Urothelium cell line (cell line): ENCODE measurements at places on chromosomes 2 and 18.

DNA sequence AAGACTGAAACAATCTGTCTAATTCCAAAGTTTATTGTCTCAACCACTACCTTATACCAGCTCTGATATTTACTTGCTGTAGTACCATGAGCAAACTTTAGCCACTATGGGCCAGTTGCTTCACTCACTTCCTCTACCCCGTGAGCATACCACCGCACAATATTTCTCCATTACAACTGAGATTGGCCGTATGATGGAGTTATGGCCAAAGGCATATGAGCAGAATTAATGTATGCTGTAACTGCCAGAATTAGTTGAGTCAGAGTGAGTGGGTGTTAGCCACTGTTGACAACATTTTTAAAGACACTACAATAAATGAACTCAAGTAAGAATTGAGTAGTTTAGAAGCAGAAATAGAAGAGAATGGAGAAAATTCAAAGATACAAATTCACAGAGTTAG lies 69.7 kb downstream of the LRATD1 start:
- no peak for DNase-seq

DNA sequence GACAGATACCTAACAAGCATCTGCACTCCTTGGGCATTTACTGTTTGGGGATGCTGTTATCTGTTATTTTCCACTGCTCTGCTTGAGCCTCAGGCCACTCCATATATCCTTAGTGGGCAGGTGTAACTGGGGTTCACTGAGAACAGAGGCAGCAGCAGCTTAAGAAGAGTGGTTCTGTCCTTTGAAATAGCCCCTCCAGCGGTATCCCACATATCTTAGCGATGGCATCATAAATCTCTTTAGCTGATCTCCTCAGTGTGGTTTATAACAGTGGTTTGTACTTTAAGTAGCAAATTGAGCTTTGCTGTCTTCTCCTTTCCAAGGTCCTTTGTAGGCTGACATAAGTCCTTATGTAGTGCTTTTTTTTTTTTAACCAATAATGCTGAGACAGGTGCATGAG lies 79.7 kb upstream of the RPRM start:
- DNase-seq: no peak

DNA sequence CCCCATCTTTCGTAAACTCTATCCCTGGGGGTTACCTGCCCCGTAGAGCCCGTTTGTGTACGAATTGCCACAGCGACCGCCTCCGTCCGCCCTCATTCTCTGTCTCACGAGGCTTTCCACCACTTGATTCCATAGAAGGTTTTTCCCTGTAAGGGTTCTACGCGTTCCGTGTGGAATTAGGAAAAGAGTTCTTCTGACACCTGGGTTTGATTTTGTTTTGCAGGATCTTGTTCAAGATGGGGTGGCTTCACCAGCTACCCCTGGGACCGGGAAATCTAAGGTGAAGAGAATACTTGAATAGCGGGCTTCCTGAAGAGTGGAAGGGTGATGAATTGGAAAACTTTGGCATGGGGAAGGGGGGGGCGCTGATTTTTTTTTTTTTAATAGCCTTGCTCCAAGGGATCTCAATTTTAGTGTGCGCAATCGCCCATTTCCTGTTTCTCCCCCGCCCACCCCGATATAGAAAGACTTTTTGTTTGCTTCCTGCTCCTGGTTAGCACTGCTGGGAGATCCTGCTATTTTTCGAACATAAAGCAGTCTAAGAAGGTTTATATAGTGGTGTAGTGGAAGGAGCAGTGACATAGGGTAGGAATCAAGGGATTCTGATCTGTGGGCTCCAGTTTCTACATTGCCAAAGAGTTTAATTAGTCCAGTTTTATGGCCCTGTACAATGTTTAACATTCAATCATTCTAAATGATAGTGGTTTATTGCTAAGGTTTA lies 564 bp downstream of the GCC2 start:
- peak; percentile 28 for DNase-seq

DNA sequence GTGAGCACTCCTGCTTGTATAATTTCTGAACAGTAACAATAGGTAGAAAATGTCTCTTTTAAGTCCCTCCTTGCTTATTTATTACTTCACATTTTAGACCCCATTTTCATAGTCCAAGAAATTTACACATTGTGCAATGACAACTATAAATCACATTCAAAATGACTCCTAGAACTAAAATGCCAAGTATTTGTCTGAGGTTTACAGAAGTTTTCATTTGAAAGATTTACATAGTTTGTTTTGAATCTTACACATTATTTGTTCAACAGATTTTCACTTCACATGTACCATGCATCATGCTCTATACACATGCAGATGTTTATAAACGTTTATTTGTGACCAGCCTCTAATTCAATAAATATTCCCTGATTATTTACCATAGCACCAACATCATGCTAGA lies 15.7 kb upstream of the TRIB2 start:
- no peak for DNase-seq

DNA sequence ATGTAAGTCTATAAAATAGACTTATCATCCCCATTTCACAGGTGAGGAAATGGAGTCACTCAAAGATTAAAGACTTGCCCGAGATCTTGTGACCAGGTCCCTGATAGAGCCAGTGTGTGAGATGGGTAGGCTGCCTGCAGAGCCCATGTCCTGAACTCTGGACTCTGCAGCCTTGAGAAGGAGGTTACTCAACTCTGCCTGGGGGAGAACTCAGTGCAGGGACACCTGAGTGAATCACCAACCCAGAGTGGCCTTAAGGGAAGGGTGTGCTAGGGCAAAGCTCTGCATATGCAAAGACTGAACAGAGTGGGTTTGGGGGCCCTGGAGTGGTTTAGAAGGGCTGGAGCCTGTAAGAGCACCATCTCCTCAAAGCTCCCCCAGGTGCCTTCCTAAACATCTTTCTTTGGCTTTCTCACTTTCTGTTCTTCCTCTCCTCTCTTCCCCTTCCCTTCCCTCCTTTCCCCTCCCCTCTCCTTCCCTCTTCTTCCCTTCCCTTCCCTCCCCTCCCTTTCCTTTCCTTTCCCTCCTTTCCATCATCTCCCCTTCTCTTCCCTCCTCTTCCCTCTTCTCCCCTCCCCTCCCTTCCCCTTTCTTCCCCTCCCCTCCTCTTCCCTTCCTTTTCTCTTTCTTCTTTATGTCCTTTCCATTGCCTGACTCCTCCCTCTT lies 67.6 kb downstream of the CELF4 start:
- no peak for DNase-seq

- peak; percentile 33 for DNase-seq
Measured at GRCh38 chr2:37323781-37324535, 675 bp downstream of the PRKD3 start.

GRCh38 chr2:85963068-85963467 lies 74.3 kb upstream of the ST3GAL5 start:
- no peak for DNase-seq

- DNase-seq: no peak
Measured at GRCh38 chr2:175889701-175890302, 112.3 kb downstream of the LNPK start.

- no peak for DNase-seq
Measured at GRCh38 chr2:150609831-150610582, 122.5 kb upstream of the RND3 start.

GRCh38 chr2:202204855-202205254 lies 33.5 kb downstream of the SUMO1 start:
- no peak for DNase-seq

GRCh38 chr2:36973320-36973719 lies 7.0 kb upstream of the STRN start:
- no peak for DNase-seq
